CD4-positive, alpha-beta T cell treated with Interferon gamma for 1 hour (primary cell): ENCODE measurements at places on chromosomes 1 and 21.

DNA sequence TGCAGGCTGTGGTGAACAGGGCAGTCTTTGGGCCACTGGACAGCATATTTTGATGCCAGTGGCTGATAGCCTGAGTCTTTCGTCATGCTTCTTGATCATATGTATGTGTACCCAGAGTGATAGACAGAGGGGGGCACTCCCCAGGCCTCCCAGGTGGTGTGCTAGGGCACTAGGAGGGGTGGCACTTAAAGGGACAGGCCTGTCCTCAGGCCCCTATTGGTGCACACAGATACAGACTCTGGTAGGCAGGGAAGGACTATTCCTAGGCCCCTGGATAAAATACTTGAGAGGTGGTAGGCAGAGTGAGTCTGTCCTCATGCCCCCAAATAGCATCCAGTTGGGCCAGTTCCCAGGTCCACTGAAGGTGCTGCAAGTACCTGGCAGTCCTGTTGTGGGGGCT, 76.6 kb upstream of the SAMD13 start:
- DNase-seq: no peak

DNA sequence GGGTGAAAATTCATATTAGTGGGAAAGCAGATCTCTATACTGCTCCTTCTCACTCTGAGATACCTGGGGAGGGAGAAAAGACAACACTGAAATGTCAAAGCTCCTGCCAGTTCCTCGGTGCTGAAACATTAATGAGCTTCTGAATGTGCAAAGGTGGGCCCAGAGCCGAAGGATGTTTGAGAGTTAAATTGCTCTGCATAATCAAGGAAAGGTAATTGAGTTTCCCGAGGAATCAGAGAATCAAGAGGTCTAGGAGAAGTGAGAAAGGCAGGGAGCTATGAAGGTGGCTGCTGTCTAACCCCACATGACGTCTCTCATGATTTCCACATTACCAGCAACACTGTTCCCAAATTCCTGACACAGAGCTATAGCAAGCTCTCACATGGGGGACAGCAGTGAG, 346.7 kb downstream of the SMYD3 start:
- DNase-seq: no peak

- DNase-seq: no peak
These were observed 8.6 kb downstream of the GLIS1 start for GRCh38 chr1:53730224-53730865.

- no peak for DNase-seq
These were observed 801 bp downstream of the TRAF5 start for GRCh38 chr1:211327346-211327921.

DNA sequence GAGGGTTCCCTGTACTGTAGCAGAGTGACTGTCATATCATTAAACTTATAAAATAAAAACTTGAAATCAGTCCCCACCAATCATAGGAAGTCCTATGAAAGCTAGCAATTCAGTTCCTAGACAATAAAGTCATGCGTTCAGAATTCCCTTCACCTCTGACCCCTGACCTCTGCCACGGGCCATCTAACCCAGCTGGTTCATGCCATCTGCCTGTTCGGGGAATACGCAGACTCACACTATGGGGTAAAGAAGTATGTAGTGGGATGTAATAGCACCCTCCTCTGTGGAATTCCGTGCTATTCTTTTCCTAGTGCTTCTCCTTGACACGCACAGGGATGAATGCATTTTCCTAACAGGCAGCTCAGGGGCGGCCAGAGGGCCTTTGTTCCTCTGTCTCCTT, 2.1 kb downstream of the GSTM4 start:
- no peak for DNase-seq

- no peak for DNase-seq
These were observed 64.7 kb upstream of the HIVEP3 start for GRCh38 chr1:41983451-41983850.
